LHCN-M2 (cell line): ENCODE measurements at places on chromosomes 5 and 9. TPM values are rescaled to one million over a fixed set of nuclear protein-coding genes. Genes with fewer than 3 reads are reported as not detected.

GRCh38 chr5:174337276-174338184 lies 292.0 kb downstream of the NSG2 start:
- DNase-seq = no peak

DNA sequence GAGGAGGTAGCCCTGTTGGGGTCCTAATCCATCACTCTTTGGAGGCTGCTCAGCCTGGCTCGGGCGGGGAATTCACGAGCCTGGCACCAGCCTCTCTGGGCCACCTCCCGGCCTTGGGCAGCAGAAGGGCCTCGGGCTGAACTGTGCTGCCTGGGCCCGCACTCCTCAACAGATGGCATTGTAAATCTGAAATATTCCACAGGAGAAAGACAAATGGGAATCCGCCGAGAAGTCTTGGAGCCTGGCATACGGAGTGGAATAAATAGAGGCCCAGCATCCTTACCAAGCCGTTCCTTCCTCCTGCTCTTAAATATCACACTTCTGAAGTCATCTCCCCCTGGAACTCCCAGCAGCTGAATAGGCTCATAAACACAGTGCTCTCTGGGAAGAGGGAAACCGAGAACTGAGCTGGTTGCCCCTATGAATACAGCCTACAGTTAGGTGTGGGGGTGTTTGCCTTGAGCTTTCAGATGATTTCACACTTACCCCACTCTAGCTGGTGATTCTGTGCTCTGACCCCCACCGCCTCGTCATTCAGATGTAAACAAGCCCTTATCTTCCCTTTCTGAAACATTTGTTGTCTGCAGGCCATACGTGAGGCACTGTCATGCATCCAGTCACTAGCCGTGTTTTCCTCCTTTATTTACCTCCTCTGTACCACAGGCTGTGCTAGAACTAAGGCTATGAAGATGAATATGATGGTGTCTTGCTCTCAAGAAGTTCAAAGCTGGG lies 455.0 kb upstream of the CLINT1 start:
- no peak for DNase-seq

DNA sequence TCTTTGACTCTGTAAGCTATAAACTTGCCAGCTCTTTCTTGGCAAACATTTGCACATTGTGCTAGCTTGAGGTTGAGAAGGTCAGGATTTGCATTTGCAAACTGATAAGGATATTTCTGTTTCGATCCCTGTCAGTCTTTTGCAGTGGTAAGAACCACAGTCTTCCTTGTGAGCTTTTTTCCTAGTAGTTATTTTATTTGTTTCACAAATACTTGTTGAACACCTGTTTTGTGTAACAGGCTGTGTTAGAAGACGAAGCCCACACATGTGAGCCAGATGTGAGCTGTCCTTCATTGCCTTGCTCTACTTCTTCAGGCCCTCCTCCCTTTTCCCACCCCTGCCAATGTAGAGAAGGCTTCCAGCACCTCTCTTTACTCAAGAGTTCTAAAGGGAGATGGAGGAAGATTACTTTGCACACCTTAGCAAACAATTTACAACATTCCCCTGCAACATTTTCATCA lies 327.0 kb upstream of the KLF4 start:
- DNase-seq = no peak

DNA sequence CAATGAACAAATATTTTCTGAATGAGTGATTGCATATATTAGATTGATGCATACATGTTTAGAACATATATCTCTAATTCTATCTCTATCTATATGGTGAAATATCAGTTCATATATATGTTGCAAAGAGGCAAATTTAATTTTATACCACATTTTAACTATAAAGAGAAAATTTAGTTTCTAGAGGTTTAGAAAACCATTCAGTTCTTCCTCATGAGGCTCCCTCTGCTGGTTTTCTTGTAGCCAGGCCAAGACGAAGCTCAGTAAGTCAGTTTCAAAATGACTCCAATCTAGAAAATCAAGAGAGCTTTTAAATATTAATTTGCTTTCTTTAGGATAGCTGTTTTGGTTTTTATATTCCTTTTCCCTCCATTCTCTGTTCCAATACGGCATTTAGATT lies 312.1 kb downstream of the TMEM232 start:
- DNase-seq = peak; percentile 9

- DNase-seq = peak; percentile 9
These were observed 45.1 kb downstream of the SLCO6A1 start for GRCh38 chr5:102453716-102454115.

The NR2F1-AS1 gene
- 10.4 and 10.8 TPM in 2 replicates for total RNA-seq
